Heart left ventricle (tissue), 16 donors: ENCODE measurements at places on chromosomes 3 and 15.

GRCh38 chr3:99648101-99648500, 9.7 kb downstream of the COL8A1 start:
- no peak for DNase-seq

DNA sequence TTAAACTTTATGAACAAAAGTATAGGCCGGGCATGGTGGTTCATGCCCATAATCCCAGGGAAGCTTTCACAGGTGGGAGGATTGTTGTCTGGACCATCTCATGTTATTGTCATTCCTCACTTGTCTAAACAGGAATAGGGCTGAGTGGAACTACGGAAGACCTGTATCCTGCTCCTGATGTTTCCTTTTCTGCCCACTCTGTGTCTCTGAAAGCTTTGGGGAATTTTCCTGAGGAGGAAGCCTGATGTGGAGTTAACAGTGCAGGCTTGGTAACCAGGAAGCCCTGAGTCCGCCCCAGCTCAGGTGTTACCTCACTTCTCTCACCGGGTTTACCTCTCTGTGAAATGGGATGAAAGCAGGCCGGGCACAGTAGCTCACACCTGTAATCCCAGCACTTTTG, 2.0 kb upstream of the SS18L2 start:
- no peak for DNase-seq

GRCh38 chr3:112623717-112624116, 17.2 kb downstream of the CCDC80 start:
- no peak for DNase-seq

DNA sequence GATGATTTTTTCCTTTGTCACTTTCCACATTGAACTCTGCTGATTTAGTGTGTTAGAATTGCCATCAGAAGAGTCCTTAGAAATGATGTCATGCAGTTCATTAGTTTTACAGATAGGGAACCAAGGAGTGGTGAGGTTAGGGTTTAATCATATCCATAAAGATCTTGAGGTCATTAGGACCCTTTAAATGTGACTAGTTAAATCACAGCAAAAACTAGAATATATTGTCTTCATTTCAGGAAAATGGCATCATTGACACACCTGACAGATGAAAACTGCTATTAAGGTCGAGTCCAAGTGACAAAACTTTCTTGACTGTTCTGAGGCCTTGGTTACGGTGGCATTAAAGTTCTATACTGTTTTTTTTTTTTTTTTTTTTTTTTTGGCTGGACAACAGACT, 50.5 kb downstream of the MBNL1 start:
- DNase-seq: no peak

GRCh38 chr15:73986055-73986775, 5.9 kb downstream of the STOML1 start:
- no peak for DNase-seq

GRCh38 chr15:70137967-70138366, 40.2 kb upstream of the TLE3 start:
- DNase-seq: no peak

DNA sequence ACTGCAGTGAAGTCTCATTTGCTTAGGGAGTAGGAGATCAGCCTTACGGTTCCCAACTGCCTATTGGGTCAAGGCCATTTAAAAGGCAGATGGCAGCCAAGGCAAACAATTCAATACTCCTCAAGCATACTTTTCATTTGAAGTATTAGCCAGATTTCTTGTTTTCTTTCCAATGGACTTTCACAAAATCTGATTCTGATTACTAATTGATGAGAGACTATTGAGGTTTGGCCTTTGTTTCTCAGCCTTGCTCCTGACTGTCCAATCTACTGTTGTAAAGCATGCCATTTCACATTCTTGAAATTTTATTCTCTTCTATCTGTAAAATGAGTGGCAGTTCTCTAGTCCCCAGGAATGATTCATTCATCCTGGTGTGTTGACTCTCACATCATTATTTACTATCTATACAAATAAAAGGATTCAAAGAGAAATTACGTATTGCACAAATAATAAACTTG, 166.2 kb upstream of the TGFBR2 start:
- no peak for DNase-seq

- DNase-seq: no peak
Observed at GRCh38 chr3:4751029-4751501, 228.2 kb upstream of the BHLHE40 start.

- no peak for DNase-seq
Observed at GRCh38 chr3:177312491-177312890, 115.2 kb upstream of the TBL1XR1 start.

- DNase-seq: no peak
Observed at GRCh38 chr3:132730891-132731580, 8.8 kb upstream of the NPHP3 start.

DNA sequence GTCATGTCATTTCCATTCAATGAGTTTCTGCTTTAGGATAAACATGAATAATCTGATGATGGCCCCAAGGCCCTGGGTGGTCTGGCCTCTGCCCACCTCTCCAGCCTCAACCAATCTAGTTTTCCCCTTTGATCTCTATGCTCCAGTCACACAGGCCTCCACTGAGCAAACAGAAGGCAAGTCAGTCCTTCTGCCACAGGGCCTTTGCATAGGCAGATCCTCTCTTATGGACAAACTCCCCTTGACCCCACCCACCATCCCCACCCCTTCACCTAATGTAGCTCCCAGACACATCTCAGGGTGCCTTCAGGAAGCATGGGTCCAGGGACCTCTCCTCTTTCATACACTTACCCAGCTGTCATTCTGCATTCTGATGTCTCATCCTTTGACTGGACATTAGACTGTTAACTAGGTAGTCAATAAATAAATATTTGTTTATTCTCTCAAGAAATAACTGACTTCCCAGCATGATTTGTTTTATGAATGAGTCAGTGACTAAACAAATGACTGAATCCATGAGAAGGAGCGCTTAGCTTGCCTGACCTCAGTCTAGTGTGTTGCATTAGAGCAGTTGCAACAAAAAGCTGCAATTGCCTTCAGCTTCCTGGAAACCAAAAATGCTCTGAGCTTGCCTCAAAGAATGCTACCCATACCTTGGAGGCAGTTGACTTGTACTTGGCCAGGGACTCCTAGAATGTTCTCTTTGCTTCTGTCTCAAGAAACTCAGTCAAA, 386.6 kb upstream of the WNT5A start:
- DNase-seq: no peak

DNA sequence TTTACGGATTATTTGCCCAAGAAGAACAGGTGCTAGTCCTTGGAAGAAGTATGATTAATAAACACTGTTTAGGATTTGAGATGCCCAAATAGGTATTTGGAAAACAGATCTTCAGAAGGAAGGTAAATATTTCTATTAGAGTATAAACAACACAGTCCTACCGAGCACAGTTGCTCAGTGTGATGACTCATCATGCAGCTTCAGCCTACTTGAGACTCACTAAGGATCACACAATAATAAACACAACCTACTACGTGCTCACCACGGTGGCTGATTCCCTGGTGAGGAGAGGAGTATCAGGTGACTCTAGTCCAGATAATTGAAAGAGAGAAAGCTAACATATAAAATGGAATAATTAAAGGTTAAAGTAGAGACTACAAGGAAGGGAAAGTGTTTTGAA, 72.0 kb downstream of the PDZRN3 start:
- DNase-seq: no peak

DNA sequence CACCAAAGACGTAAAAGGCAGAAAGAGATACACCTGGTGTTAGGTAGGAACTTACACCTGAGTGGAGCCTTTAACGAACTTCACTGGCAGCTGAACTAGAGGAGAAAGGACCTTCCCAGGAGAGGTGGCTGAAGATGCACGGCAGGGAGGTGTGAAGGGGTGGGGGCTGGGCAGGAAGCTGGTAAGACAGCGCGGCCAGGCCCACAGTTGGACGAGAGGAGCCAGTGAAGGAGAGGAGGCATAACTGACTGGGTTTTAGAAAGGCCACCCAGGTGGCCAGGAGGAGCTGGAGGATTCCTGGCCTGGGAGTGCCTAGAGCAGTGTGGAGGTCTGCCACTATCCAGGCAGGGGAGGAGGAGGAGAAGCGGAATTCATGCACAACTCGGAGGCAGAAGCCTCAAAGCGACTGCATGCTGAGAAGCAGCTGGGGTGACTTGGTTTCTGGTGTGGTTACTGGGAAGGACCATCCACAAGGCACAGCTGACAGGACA, 51.9 kb downstream of the SLC41A3 start:
- DNase-seq: no peak

GRCh38 chr3:108820586-108820985, 2.0 kb upstream of the TRAT1 start:
- DNase-seq: no peak

DNA sequence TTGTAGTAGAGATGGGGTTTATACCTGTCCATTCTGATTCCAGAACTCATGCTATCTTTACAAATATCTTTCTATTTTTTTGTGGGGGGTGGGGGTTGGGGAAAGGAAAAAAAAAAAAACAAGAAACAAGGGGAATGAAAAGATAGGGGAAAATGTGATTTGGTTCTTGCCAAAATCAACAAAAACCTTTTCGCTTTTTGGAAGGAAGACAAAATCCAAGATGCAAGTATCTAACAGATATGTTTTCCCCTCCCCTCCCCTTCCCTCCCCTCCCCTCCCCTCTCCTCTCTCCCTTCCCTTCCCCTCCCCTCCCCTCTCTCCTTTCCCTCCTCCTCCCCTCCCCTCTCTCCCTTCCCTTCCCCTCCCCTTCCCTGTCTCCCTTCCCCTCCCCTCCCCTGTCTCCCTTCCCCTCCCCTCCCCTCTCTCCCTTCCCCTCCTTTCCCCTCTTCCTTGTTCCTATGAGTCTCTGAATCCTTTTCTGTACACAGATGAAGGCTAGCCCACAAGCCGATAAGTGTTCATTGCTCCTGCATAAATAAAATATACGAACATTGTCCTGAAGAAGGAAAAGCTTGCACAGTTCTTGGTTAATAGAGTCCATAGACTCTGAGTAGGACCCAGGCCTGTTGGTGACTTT, 551.9 kb downstream of the EDEM1 start:
- DNase-seq: no peak

DNA sequence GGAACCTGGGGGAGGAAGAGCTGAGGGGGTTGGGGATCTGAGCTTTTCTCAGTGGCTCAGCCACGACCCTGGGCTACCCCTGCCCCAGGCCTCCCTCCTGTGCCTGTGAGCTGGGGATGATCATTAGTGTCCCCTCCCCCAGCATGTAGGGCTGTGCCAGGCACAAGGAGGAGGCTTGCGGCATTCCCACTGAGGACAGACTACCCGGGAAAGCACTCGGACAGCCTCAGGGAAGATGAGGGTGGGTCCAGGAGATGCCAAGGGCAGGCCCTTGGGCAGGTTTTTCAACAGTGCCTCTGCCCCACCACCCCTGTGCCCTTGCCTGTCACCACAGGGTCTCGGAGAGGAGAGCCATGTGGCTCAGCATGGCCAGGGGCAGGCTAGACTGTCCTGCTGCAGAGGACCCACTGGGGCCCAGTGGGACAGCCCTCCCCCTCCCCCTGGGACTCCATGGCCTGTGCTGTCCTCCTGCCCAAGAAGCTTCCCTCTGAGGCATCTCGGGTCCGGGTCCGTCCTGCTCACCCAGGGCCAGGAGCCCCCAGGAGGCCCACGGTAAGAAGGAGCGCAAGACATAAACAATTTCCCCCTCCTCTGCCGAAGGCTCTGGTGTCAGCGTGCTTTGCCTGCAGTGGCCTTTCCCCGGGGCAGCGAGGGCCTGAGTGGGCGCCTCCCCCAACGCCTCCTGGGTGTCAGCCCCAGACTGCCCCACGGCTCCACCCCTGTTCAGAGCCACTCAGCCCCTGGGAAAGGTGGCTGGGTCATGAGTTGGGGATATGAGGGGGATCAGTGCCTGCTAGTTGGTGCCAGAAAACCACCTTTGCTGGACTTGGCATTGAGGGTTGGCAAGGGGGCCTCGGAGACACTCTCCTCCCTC, 192.5 kb downstream of the GOLGA6L6 start:
- DNase-seq: peak; percentile 37

- no peak for DNase-seq
Observed at GRCh38 chr3:16978921-16979271, 94.1 kb downstream of the PLCL2 start.

GRCh38 chr15:49015896-49016295, 30.4 kb downstream of the SECISBP2L start:
- DNase-seq: no peak

DNA sequence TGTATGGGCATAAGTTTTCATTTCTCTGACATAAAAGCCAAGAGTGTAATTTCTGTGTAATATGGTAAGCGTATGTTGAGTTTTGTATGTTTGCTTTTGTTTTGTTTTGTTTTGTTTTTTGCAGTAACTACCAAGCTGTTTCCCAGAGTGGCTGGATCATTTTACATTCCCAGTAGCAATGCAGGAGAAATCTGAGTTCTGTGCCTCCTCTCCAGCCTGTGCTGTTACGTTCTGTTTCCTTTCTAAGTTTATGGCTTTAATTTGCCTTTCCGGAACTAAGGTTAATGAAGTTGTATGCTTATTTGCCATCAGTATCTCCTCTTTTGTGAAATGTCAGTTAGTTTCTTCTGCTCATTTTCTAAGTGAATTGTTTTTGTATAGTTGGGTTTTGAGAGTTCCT, 307.8 kb downstream of the GABRG3 start:
- no peak for DNase-seq

DNA sequence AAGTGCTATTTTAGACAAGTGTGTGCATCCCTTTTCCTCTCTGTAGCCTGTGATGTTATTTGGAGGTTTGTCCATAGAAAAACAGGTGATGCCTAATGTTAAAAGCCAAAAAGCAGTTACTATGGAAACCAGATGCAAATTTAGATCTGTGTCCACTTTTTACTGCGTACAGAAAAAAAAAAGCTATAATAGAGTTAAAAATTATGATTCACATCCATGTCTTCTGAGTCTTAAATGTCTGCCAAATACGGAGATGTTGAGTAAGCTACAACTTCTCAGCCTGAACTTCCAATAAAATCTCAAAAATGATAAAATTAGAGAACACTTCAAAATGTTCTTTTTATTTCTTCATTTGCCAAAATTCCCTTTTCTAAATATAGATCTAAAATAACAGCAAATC, 74.2 kb upstream of the GAP43 start:
- no peak for DNase-seq

DNA sequence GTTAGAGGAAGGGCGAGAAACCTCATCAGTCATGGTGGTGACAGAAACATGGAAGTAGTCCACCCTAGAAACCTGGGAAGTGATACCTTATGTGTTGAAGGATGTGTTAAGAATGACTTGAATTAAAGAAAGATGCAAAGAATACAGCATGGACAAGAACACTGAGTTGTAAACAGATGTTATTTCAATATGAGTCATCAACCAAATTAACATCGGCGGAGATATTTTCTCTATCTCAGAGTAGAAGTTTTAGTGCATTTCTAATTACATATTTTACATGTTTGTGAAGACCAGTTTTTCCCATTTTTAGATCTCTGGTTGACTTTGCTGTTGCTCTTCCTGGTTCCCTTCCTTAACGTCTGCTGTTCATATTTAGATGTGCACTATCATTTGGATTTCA, 268.8 kb upstream of the TBL1XR1 start:
- DNase-seq: no peak

GRCh38 chr3:11632966-11633365, 10.7 kb downstream of the VGLL4 start:
- DNase-seq: no peak

GRCh38 chr15:38320181-38320580, 67.5 kb downstream of the SPRED1 start:
- no peak for DNase-seq
